CD4-positive, alpha-beta T cell treated with Interleukin-17A for 4 hours (primary cell): ENCODE measurements at places on chromosomes 11 and 22.

DNA sequence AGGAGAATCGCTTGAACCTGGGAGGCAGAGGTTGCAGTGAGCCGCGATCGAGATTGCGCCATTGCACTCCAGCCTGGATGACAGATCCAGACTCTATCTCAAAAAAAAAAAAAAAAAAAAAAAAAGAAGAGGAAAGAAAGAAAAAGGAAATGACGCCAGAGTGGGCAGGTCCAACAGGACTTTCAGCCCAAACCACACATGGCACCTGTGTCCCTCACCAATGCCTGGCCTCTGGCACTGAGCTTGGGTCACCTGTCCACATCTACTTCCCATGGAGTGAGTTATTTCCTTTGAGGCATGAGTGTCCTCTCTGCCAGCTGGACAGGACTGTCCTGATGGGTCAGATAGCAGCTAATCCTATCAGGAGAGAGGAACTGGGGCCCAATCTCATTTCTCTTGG is 15.2 kb upstream of the GCAT start:
- no peak for DNase-seq

DNA sequence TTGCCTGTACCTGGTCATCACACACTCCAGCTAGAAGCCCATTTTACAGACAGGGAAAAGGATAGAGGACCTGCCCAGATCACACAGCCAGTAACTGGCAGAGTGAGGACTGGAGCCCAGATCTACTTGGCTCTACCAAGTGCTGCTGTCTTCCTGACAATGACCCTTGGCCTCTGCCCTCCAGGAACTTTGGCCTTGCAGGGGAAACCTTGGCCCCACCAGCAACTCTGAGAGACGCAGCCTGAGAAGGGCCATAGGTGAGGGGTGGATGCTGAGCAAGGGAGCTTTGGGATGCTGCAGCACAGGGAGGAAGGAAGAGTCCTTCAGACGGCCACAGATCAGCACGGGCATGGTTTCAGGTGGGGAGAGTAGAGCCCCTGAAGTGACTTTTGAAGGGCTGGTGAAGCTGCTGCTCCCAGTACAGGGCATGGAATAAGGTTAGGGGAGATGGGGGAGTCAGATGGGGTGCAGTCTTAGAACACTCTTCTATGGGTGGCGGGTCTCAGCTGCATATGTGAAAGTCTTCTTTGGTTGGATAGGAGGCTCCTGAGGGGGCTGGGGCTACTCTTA is 2.0 kb upstream of the CAPN5 start:
- no peak for DNase-seq

DNA sequence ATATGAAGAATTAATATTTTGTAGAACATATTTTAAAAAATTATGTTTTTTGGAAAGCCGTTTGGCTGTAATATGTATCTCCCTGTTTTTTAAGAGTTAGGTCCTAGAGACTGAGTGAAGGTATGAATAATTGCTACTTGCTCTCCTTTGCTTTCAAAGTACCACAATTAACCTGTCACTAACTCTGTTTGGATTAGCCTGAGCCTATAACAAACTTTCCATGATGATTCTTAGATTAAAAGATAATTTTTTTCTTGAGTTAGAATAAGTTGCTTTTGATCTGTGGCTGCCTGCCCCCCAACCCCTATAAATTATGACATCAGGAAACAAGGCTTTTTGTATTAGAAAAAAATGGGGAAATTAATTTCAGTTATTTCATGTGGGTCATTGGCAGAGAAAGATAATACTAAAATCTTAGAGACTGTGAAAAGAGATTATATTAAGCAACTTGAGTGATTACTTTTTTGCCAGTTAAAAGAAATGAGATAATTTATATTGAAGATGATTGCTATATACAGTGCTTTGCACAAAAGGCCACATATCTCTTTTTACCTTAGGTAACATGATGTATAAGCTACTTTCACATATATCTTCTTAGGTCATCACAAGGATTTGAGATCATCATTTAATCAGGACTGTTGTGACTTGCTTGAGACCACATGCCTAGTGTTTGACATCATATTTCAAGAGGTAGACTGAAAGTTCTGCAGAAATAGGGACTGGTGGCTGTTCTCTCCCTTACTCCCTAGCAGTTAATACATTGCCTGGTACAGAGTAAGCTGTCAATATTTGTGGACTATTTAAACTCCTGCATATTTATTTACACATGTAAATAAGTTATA is 9.6 kb downstream of the MTMR3 start:
- DNase-seq, result no peak

DNA sequence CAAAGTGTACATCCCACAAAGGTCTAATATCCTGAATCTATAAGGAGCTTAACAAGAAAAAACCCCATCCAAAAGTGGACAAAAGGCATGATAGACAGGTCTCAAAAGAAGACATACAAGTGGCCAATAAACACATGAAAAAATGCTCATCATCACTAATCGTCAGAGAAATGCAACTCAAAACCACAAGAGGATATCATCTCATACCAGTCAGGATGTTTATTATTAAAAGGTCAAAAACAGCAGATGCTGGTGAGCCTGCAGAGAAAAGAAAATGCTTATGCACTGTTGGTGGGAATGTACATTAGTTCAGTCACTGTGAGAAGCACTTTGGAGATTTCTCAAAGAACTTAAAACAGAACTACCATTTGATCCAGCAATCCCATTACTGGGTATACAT is 12.7 kb downstream of the LGALS12 start:
- no peak for DNase-seq

DNA sequence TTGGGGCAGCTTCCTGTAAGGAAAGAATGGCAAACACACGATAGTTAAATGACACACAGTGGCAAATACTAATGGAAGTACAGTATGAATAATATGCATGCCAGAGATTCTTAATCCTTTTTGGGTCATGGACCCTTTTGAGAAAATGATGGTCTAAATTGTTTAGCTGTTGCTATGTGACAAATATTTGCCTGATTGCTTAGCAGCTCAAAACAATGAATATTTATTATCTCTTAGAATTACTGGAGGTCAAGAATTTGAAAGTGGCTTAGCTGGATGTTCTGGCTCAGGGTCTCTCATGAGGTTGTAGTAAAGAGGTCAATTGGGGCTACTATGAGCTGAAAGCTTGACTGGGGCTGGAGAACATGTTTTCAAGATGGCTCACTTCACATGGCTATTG is 69.7 kb downstream of the FANCF start:
- DNase-seq, result no peak

DNA sequence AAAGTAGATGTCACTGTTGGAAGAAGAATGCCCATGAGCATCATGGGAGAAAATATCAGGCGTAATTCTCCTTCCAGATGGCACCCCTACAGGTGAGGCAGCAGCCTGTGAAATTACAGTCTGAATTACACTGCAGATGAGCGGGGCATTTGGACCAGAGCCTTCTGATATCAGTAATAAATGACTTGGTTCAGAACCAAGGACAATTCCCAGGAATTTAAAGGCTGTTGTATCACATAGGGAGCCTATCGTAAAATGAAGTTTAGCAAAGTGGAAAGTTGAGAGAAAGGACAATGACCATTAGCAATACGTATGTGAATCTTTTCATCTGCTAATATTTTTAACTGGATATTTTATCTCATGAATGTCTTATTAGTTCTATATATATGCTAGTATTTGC is 61.3 kb downstream of the PRMT3 start:
- no peak for DNase-seq

DNA sequence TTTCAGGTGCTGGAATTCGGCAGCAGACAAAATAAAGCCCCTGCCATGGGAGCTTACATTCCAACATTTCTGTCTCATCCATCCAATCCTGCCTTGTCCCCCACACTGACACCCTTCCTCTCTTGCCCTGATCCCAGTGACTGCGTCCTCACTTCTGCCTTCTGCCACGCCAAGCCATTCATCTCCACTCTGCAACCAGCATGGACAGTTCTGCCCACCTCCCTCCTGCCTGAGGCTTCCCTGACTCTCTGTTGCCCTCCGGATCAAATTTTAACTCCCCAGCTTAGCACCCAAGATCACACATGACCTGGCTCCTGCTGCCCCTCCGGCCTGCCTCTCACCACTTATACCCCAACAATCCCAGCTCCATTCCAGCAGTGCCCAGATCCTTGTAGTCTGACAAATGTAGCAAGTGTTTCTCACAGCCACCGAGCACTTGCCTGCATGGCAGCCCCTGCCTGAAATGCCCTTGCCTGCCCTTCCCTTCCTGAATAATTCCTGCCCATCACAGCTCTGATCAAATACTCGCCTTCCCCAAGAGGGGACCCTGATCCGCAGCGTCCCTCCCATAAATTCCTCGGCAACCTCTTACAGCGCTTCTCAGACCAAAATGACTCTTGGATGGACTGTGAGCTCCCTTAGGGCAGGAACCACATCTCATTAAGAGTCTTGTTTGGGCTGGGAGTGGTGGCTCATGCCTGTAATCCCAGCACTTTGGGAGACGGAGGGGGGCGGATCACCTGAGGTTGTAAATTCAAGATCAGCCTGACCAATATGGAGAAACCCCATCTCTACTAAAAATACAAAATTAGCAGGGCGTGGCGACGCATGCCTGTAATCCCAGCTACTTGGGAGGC is 2.3 kb downstream of the ACTN3 start:
- no peak for DNase-seq

DNA sequence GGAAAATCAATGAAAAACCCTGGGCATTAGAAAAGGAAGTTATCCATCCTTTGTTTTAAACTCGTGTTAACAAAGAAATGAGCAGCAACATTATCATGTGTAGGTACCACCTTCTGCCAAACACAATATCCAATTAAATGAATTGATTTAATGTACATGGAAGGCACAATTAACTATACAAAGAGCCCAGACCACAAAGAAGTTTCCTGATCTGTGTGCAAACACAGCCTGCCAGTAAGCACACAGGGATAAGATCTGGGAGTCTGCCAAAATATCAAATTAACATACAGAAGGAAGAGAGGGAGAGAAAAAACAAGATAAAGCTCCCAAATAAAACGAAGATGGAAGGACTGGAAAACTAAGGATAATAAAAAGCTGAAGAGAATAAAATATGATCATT is 54.1 kb upstream of the SLC25A1 start:
- no peak for DNase-seq

- no peak for DNase-seq
Measured at GRCh38 chr11:62479631-62480201, 60.9 kb downstream of the SCGB1A1 start.
